ENCODE measurements at places on chromosomes 11 and 22.

DNA sequence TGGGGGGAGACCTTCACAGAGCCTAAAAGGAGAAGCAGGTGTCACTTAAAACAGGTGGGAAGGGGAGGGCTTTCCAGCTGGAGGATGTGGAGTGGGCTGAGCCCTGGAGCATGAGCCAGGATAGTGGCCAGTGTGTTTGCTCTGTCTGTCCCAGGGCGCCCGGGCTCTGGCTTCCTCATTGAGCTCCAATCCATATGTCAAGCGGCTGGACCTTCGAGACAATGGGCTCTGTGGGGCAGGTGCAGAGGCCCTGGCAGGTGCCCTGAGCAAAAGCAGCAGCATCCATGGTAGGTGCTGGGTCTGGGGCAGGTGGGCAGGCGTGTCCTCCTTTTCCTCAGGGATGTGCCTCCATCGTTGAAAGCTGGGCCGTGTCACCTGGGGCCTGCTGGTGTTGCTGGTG, 2.0 kb downstream of the LRRC74B start:
- peaks cover 11% of the 10 kb centered on the region for H3K4me1 ChIP-seq
- H3K27me3 ChIP-seq, result no peaks in the 10 kb centered on the region
- no peak for DNase-seq

DNA sequence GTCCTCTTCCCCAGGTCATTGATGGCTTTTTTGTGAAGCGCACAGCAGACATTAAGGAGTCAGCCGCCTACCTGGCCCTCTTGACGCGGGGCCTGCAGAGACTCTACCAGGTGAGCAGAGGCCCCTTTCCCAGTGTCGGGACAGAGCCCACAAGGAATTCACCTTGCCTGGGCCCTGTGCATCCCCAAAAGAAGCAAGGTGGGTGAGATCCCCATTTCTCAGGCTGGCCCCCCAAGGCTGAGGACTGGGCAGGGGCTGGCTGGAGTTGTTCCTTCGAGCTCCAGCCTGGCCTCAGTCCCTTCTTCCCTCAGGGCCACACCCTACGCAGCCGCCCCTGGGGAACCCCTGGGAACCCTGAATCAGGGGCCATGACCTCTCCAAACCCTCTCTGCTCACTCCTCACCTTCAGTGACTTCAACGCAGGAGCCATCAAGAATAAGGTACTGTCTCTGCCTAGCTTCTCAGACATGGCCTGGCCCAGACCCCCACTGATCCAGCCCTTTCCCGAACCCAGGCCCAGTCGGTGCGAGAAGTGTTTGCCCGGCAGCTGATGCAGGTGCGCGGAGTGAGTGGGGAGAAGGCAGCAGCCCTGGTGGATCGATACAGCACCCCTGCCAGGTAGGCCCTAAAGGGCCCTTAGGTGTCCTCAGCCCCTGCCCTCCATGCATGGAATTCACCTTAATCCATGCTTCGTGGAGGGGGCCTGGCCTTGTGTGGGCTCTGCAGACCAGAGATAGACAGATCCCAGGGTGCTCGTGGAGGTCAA, 4.7 kb downstream of the MUS81 start:
- no peak overlapping the region for H3K27ac ChIP-seq
- peaks cover 68% of the 10 kb centered on the region for H3K36me3 ChIP-seq
- no peak for DNase-seq
- H3K4me1 ChIP-seq, result peaks cover 28% of the 10 kb centered on the region

DNA sequence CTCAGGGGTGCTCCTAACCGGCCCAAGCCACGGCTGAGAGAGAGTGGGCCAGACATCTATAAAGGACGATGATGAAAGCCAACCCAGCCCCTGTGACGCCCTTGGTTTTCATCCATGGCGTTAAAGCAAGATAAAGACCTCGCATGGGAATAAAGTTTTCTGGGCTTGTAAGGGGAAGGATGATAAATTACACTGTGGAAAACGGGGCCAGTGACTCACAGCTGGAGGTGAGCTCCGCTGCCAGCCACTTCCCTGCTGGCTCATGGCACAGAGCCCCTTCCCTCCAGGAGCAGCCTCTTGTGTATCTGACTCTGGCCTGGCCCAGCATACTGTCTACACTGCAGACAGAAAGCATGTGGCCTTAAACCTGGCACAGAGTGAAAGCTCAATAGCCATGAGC, 503.2 kb upstream of the B3GAT1 start:
- peaks cover 17% of the 10 kb centered on the region for H3K4me1 ChIP-seq
- H3K27me3 ChIP-seq, result no peaks in the 10 kb centered on the region
- H3K4me3 ChIP-seq, result peak overlapping the region; percentile 22

- no peak overlapping the region for H3K27ac ChIP-seq
- peaks cover 17% of the 10 kb centered on the region for H3K4me1 ChIP-seq
- no peak overlapping the region for H3K4me3 ChIP-seq
- peaks cover 9% of the 10 kb centered on the region for H3K27me3 ChIP-seq
Observed at GRCh38 chr11:27720277-27720830, 20.1 kb upstream of the BDNF start.

DNA sequence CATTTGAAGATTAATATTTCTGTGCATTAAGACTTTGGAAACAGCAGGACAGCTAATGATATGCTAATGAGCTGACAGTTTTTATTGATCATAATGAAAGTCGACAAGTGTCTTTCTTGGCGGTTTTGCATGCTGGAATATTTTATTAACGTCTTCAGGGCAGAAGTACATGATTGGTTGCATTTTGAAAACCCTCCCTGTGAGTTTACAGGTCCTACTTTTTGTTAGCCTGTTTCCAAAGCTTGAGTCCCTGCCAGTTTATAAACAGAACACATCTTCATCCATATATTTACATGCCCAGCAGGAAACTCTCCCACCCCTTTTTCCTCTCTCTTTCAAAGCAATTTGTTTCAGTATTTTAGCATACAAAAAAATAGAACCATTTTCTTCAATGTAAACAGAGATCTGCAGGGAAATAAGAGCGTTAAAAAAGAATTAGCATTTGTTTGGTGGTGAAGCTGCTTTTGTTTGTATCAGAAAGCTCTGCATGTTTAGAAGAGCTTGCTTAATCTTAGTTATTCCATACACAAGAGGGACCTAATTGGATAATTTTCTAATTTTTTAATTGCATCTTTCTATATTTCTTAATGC, 243.6 kb downstream of the NELL1 start:
- no peak for DNase-seq
- H3K36me3 ChIP-seq, result no peaks in the 10 kb centered on the region
- no peaks in the 10 kb centered on the region for H3K4me1 ChIP-seq
- no peaks in the 10 kb centered on the region for H3K27me3 ChIP-seq
- no peak overlapping the region for H3K4me3 ChIP-seq

- H3K4me3 ChIP-seq, result no peak overlapping the region
- no peaks in the 10 kb centered on the region for H3K36me3 ChIP-seq
- H3K27me3 ChIP-seq, result no peaks in the 10 kb centered on the region
- DNase-seq, result no peak
- H3K4me1 ChIP-seq, result no peaks in the 10 kb centered on the region
Observed at GRCh38 chr22:48478529-48479265, 1349.0 kb downstream of the BRD1 start.

DNA sequence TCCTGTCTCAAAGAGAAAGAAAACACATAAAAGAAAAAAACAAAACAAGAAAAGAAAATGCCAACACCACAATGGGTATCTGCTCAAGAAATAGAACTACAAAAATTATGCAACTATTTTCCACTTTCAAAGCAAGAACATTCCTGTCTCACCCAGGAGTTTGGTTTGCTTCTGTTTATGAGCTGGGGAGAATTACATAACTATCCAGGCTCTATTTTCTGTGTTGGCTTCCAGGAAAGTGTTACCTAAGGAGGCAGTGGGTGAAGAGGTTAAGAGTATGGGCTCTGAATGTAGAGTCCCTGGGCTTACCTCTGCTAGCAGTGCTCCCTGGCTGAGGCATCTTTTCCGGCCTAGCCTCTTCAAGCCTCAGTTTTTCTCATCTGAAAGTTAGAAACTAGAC, 426.7 kb downstream of the MIAT start:
- no peaks in the 10 kb centered on the region for H3K4me1 ChIP-seq
- H3K27ac ChIP-seq, result no peak overlapping the region
- H3K4me3 ChIP-seq, result no peak overlapping the region
- H3K36me3 ChIP-seq, result no peaks in the 10 kb centered on the region

- H3K4me3 ChIP-seq, result peak overlapping the region; percentile 74
- no peak for DNase-seq
- no peak overlapping the region for H3K27ac ChIP-seq
- H3K36me3 ChIP-seq, result no peaks in the 10 kb centered on the region
- peaks cover 4% of the 10 kb centered on the region for H3K4me1 ChIP-seq
Observed at GRCh38 chr11:129750343-129751292, 65.0 kb upstream of the TMEM45B start.

DNA sequence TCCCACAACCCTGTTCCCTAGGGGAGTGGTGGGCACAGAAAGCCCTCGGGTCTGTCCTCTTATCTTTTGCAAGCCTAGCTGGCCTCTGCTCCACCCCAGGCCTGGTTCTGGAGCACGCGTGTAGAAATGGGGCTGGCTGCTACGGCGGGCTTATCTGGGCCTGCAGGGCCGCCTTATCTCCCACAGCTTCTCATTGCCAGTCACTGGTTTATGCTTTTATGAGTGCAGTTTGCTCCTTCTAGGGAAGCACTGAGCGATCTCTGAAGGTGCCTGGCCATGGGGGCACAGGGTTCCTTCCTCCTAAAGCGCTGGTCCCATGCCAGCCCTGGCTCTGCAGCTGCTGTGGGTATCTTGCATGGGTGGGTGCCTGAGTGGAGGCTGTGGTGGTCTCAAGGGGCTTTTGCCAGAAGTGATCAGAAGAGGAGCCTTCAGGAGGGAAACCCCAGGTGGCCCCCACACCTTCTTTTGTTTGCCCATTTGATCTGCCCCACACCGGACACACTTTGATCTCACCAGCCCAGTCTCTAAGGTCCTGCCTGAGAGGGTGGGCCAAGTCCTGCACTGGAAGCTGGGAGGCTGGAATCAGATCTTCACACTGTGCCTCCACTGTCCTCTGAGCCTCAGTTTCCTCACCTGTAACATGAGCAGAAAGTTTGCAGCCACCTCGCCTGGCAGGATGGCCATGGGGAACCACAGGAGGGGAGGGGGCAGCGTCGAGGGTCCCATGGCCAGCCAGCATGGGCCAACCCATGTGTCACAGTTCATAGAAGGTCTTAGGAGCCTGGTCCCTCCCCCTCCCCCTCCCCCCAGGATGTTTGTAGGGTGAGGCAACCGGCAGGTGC, 86.6 kb upstream of the FGF3 start:
- no peaks in the 10 kb centered on the region for H3K27me3 ChIP-seq
- H3K27ac ChIP-seq, result no peak overlapping the region
- no peaks in the 10 kb centered on the region for H3K4me1 ChIP-seq
- no peaks in the 10 kb centered on the region for H3K36me3 ChIP-seq
- DNase-seq, result no peak

- no peak overlapping the region for H3K27ac ChIP-seq
- H3K27me3 ChIP-seq, result no peaks in the 10 kb centered on the region
- H3K4me1 ChIP-seq, result no peaks in the 10 kb centered on the region
- H3K36me3 ChIP-seq, result no peaks in the 10 kb centered on the region
Observed at GRCh38 chr11:86292912-86293616, 9.0 kb upstream of the HIKESHI start.

GRCh38 chr11:59224351-59224928, 11.7 kb upstream of the MPEG1 start:
- DNase-seq, result no peak
- H3K4me3 ChIP-seq, result no peak overlapping the region
- H3K36me3 ChIP-seq, result no peaks in the 10 kb centered on the region
- H3K27ac ChIP-seq, result peak overlapping the region; percentile 4

- no peaks in the 10 kb centered on the region for H3K36me3 ChIP-seq
- no peak for DNase-seq
- H3K27me3 ChIP-seq, result no peaks in the 10 kb centered on the region
- peaks cover 7% of the 10 kb centered on the region for H3K4me1 ChIP-seq
Observed at GRCh38 chr11:57163160-57163868, 18.4 kb upstream of the LRRC55 start.

DNA sequence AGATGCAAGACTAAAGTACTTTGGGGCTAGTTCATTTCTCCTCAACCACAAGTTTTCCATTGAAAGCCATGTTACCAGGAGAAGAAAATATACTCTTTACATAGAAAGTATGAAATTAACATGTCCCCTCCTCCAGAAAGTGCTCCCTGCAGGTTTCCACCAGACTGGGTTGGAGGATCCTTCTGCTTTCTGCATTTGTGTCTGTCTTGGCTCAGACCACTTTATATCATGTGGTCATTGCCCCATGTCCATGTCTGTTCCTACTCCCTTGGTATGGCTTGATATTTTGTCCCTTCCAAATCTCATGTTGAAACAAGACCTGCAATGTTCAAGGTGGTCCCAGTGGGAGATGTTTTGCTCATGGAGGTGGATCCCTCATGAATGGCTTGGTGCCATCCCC, 28.4 kb upstream of the ACER3 start:
- no peak for DNase-seq
- H3K4me3 ChIP-seq, result no peak overlapping the region
- H3K27me3 ChIP-seq, result no peaks in the 10 kb centered on the region
- H3K4me1 ChIP-seq, result no peaks in the 10 kb centered on the region
- H3K36me3 ChIP-seq, result no peaks in the 10 kb centered on the region
- no peak overlapping the region for H3K27ac ChIP-seq

- H3K4me3 ChIP-seq, result no peak overlapping the region
- H3K27ac ChIP-seq, result no peak overlapping the region
- H3K36me3 ChIP-seq, result no peaks in the 10 kb centered on the region
- H3K27me3 ChIP-seq, result no peaks in the 10 kb centered on the region
- no peak for DNase-seq
- H3K4me1 ChIP-seq, result no peaks in the 10 kb centered on the region
Observed at GRCh38 chr11:132256528-132257279, 886.3 kb downstream of the NTM start.

GRCh38 chr11:30458541-30458940, 127.6 kb downstream of the MPPED2 start:
- H3K27ac ChIP-seq, result no peak overlapping the region
- DNase-seq, result no peak
- H3K4me3 ChIP-seq, result no peak overlapping the region
- no peaks in the 10 kb centered on the region for H3K36me3 ChIP-seq

DNA sequence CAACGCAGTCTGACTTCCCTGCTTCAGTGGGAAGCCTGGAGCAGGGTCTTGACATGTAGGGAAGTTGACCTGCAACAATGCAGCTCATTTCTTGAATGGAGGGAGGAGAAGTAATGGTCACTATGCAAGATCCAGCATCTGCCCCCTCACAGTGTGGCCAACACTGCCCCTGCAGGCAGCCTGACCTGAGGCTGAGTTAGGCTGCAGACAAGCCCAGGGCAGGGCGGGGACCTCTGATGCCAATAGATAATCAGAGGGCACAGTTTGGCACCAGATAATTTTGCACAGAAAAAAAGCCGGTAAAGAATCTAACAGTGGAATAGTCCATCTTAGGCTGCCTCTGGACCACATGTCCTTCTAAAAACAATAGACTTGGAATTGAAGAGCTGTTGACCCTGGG, 182.3 kb downstream of the DSCAML1 start:
- H3K36me3 ChIP-seq, result no peaks in the 10 kb centered on the region
- H3K27me3 ChIP-seq, result no peaks in the 10 kb centered on the region
- no peaks in the 10 kb centered on the region for H3K4me1 ChIP-seq
- no peak overlapping the region for H3K27ac ChIP-seq
